GM03348 (cell line): ENCODE measurements at places on chromosomes 16 and 17.

DNA sequence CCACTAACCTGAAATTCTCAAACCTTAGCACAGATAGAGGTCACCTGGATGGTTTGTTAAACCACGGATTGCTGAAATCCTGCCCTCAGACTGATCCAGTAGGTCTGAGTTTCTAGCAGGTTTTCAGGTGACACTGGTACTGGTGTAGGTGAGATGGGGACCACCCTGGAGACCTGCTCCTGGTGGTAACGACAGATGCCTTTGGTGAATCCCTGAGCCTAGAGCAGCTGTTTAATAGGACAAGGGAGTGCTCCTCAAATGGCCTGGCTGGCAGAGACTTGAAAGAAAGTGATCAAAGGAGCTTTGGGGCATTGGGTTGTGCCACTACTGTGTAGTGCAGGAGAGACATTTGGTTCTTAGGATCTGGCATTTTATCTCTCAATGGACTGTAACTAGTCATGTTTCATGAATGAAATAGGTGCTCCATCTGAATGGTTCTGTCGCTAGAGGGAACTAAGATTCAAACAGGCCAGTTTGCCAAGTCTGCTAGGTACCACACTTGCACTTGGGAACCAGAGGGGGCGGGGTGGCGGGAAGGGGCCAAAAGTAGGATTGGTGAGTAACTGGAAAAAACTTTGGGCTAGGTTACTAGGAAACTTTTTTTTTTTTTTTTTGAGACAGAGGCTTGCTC is 2.9 kb upstream of the IFI35 start:
- peak; percentile 44 for DNase-seq

GRCh38 chr17:67289181-67289876 is 44.3 kb upstream of the HELZ start:
- DNase-seq = peak; percentile 87

- DNase-seq = no peak
These were observed 19.7 kb downstream of the NXPH3 start for GRCh38 chr17:49595328-49595727.

- no peak for DNase-seq
These were observed 353.9 kb upstream of the C16orf82 start for GRCh38 chr16:26712876-26713275.

GRCh38 chr16:70795296-70795912 is 5.6 kb downstream of the VAC14 start:
- DNase-seq = no peak

DNA sequence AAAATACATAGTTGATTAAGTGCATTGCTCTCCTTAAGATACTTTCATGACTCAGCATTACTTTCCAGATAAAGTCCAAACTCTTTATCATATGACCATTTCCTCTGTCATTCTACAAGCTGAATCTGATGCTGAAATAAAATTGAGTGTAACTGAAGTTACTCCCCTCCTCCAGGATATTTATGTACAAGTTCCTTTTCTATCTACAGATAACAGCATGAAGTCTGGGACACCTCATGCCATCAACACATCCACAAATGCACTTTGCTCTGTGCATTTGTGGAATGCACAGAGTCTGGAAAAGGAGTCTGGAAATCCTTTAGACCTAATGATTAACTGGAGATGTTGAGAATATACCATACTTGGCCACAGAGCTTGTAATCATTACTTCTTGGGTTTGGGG is 60.5 kb downstream of the ACSM2B start:
- DNase-seq = no peak

GRCh38 chr17:37743612-37743874 is 1.3 kb downstream of the HNF1B start:
- DNase-seq = no peak

GRCh38 chr16:88747588-88748301 is 37.3 kb downstream of the PIEZO1 start:
- DNase-seq = peak; percentile 41

- no peak for DNase-seq
These were observed 29.9 kb downstream of the METTL16 start for GRCh38 chr17:2481760-2482159.

DNA sequence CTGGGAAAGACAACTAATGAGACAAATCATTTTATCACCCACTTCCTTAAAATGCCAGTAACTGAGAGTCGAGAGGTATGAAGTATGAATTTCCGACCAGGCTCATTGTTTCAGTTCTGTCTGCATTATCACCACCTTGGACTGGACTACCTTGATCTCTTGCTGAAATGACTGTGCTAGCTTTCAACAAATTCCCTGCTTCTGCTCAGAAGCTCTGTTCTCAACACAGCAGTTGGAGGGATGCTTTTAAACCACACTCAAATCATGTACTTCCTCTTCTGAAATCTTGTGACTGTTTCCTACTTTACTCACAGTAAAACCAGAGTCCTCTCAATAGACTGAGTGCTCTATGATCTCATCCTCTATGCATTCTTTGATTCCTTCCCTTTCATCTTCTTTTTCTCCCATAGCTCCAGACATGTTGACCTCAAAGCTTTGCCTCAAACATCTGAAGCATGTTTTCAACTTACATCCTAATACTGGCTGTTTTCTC is 195.8 kb downstream of the KCNJ2 start:
- no peak for DNase-seq

DNA sequence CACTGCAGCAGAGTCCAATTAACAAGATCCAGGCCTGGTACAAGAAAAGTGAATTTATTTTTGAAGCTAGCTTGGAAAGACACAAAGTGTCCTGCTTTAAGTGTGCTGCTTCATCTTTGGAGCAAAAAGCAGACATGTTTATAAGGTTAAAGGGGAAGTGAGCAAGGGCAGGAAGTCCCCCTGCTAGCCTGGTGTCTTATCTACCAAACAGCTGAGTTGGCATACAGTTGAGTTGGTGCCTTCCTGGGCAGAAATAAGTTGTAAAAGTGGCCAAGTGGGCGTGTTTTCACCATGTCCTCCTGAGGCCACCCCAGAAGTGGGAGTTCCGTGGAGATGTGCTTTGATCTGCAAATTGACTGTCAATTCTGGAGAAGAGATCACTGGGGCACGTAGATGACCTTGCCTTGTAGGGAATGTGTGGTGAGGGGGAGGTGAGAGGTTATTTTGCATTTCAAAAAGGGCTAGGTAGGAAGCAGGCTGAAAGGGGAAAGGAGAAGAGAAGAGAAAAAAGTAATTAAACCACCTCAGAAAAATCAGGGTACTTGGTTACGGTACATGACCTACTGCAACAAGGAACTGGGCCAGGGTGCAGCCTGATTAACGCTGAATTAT is 38.3 kb upstream of the HSBP1 start:
- DNase-seq = no peak

GRCh38 chr16:66502020-66502913 is 47.7 kb downstream of the TK2 start:
- peak; percentile 74 for DNase-seq

DNA sequence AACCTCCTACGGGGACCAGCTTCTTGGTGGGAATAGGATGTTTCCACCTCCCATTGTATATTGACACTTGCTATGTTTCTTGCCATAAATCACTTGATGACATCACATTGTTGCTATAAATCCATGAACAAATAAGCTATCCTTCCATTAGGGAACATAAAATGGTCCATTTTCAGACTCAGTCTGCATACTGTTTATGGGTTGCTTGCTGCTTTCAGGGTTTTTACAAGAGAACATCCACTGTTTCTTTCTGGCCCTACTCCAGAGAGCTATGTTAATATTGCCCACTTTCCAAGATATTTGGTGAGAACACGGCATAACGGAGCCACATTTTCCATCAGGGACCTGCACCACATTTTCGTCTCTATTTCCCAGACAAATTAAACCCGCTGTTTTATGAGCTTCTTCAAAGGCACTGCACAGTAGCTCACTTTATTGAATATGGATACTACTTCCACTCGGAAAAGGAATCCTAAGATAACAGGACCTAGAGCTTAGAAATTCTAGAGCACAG is 800.2 kb downstream of the KCNJ2 start:
- no peak for DNase-seq

DNA sequence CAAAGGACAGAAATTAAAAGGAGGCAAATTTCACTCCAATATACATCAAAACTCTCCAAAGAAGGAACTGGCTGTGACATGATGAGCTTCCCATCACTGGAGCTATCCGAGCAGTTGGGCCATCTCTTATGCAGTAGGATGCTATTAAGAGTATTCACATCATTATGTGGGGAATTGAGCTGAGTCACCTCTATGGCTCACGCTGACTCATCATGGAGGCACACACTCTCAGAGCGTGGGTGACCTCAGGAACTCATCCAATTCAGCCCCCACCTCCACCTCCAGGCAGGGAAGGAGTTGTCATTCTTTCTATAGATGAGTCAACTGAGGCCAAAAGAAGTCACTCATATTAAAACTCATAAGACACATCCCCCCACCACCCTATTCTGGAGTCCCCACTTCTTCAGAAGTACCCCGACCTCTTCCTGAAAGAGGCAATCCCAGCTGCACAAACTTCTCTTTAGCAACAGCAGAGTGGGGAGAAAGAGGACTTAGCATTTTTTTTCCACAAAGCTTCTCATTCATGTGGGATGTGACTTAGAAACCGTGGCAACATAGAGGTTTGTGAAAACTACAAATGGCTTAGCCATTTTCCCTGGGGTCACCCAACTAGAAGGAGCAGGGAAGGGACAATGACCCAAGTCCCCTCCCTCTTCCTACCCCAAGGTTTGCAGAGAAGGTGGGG is 32.5 kb downstream of the ABCC12 start:
- DNase-seq = peak; percentile 94

GRCh38 chr16:11236461-11237254 is 19.3 kb downstream of the SOCS1 start:
- no peak for DNase-seq

DNA sequence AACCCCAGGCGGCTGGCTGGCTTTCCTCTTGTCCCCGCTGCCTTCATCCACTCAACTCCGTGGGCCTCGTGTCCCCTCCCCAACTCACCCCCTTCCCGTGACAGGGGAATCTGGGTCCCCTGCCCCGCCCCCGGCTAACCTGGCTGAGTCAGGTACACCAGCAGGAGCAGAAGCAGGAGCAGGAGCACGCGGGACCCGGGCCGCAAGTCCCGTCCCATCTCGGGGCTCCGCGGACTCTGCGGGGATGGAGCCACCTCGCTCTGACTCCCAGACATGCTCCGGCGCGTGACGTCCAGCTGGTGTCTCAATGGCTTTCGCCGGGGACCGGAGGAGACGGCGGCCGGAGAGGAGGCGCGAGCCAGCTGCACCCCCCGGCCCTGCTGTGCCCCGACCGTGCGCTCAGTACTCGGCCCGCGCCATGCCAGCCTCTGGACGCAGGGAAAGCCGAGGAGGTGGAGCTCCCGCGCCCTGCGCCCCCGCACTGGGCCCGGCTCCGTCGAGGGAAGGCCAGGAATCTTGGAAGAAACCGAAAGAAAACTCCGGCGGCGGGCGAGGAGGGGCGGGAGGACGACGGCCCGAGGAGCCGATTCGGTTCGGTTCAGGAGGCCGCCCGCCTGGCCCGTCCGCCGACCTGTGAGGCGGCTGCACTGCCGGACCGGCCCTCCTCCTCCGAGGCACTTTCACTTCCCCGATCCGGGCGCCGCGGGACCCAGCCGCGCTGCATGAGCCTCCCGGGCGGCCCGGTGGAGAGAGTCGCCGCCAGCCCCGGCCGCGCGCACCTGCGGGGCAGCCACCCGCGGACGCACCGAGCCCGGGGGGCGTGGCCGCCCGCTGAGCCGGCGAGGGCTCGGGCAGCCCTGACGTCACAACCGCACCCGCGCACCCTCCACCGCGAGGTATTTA is at the start of the genes CXCL16 and ZMYND15:
CXCL16 (minus strand) TSS at position 807 of the 903 bp plus-strand sequence; CDS start at position 218, 589 bp downstream.
ZMYND15 (plus strand) TSS at position 712 of the 903 bp plus-strand sequence. CDS start 716 bp downstream, outside the sequence.
- peak; percentile 81 for DNase-seq

DNA sequence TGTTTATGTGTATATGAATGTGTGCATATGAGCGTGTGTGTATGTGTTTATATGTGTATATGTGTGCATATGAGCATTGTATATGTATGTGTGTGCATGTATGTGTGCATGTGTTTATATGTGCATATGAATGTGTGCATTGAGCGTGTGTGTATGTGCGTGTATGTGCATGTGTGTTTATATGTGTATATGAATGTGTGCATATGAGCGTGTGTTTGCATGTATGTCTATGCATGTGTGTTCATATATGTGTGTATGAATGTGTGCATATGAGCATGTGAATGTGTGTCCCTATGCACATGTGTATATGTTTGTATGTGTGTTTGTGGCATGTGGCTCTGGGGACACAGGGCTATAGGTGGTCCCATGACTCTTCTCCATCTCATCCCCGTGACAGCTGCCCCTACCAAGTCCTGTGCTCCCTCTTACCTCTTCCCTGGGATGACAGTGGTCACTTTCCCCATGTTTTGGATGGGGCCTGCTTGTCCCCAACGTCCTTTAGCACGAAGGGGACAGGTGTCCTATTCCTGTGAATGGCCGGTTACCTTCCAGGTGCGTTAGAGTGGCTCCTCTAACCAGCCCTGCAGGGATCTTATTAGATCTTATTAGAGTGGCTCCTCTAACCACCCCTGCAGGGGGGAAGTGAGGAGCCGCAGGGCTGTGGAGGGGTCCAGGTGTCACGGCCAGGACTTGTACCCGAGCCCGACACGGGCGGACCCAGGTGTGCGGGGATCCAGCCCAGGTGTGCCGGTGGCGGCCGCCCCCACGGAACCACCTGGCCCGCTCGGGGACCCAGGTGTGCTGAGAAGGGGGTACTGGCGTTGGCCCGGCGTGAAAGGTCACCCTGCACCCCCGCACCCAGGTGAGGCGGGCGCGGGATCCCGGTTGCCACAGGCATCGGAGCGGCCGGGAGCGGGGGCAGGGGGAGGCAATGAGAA is 105.6 kb downstream of the SEC14L1 start:
- no peak for DNase-seq

DNA sequence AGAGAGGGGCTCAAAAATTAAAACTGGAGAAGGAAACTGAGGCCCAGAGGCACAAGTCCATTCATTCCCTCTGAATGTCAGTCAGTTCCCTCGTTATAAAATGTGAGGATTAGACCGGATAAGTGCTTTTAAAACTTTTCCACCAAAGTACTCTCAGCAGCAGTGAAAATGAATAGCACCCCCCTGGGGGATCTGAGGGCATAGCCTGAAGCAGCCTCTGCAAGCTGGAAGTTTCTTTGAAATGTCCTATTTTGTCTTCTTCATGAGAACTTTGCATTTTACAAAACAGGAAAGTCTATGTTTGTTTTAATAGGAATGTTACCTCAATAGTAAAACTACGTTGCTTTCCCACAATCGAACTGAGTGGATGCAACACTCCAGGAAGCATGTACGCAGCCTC is 273.0 kb downstream of the CEP112 start:
- peak; percentile 20 for DNase-seq

GRCh38 chr16:89318871-89319630 is 101.5 kb downstream of the ZNF778 start:
- DNase-seq = no peak

DNA sequence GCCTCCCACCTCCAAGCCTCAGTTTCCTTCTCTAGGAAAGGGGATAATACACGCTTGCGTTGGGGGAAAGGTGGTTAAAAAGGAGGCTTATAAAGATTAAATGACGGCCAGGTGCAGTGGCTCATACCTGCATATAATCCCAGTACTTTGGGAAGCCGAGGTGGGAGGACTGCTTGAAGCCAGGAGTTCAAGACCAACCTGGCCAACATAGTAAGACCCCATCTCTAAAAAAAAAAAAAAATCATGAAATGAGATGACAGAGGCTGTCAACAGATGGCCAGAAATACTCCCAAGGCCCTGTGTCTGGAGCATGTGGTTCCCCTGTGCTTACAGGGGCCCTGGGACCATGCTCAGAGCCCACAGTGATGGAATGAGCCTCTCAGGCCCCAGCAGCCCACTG is 30.4 kb downstream of the RTN4RL1 start:
- DNase-seq = no peak

GRCh38 chr16:80509872-80510271 is 30.9 kb upstream of the DYNLRB2 start:
- DNase-seq = no peak

GRCh38 chr17:79020631-79021301 is 3.2 kb upstream of the C1QTNF1 start:
- DNase-seq = no peak
